ENCODE measurements at places on chromosomes 3 and 15.
A peak's percentile ranks its signal among the peaks of the same experiment; 100 is the strongest.

- DNase-seq = no peak
Measured at GRCh38 chr3:19190602-19191001, 42.3 kb downstream of the KCNH8 start.

DNA sequence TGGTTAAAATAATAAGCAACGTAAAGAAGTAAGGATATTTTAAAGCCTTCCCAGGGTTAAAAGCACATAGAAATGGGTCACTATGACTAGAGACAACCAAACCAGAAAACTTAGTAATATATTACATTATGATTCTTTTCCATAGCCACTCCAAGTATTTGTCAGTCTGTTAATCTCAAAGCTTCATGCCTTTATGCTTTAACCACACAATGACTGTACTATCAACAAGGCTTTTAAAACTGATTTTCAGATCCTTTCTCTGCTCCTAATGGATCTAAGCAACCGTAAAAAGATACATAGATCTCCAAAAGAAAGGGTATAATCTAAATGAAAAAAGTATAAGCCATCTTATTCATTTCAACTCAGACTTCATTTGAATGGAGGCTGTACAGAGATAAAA, 14.4 kb downstream of the SECISBP2L start:
- DNase-seq = no peak

DNA sequence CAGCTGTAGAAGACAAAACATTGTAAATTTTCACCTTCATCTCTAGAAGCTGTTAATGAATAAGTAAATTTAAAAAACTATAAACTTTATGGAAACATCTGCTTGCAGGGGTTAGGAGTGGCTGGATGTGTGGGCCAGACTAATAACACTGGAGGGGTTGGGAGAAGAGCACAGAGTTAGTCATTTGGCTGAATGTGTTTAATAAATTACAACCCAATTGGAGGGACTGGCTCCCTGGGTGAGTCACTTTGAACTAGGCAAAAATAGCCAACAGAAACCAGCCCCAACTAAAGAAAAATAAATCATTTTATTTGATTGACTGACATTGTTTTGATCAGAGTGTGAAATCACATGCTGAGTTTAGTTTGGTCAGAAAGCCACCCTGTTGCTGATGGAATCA, 21.8 kb downstream of the DGKG start:
- no peak for DNase-seq

DNA sequence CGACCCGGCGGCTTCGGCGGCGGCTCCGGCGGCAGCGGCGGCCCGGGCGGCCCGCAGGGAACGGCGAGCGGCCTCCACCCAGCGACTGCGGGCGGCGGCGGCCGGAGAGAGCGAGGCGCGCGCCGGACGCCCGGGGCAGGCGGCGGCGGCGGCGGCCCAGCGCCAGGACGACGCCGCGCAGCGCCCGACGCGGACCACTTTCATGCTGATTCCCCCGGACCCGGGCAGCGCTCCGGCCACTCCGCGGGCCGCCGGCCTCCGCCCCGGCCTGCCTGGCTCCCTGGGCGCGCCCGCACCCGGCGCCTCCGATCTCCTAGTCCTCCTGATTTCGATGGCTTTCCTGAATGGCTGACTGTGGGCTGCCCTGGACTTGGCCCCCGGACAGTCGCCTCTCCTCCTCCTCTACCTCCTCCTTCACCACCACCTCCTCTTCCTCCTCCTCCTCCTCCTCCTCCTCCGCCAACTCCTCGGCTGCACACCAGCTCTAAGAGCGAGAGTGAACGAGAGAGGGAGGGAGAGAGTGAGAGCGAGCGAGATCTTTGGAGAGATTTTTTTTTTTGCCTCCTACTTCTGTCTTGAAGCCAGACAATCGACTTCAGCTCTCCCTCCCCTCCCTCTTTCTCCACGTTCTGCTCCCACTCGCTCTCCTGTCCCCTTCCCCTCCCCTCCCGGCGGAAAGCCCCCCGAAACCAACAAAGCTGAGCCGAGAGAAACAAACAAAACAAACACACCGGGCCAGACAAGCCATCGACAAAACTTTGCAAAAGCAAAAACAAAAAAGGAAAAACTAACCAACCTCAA, 844 bp downstream of the NR2F2 start:
- peak; percentile 54 for DNase-seq

DNA sequence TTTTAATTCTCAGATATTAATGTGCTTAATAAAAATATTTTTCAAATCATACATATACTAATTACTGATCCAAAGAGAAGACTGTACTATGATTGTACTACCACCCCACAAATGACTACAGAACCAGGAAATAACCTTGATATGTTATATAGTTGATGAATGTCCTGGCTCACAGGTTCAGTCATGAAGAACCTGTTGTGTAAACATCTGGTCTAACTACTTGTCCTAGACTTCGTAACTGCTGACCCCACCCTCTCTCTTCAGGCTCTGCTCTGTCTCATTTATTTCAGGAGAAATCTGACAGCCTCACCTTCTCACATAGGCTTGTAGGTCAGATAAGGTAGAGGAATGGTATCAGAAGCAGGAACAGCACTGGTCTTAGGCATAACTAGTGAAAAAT, 14.7 kb upstream of the CSTA start:
- DNase-seq = no peak

DNA sequence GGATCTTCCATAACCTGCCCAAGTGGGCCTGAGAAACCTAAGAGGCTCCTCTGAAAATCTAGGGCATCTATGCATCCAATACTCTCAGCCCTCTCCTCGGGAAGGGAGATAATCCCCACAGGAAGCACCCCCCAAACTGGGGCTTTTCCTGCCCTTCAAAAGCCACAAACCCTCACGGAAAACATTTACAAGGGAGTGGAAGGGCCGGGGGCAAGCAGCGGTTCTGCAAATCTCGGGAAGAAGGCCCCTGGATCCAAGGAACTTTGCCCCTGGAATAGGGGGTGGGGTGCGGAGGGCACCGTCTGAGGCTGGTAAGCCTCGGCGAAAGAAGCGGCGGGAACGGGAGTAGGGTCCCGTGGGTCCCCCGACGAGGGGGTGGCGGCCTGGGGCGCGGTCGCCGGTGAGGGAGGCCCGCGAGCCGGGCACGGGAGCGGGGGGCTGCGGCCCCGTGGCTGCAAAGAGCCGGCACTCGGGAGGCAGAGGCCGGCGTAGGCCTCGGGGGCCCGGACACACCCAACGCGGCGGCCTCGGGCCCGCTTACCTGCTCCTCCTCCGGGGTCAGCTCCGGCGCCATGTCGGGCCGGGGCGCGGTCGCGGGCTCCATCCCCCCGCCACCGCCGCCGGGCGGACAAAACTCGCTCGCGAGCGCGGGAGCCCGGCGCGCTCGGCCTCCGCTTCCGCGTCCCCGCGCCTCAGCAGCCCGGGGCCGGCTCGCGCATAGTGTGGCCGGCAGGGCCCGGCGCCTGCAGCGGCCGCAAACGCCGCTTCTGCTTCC, 755 bp downstream of the PTPN9 start:
- no peak for DNase-seq
